ENCODE measurements at places on chromosomes 7 and 10.

DNA sequence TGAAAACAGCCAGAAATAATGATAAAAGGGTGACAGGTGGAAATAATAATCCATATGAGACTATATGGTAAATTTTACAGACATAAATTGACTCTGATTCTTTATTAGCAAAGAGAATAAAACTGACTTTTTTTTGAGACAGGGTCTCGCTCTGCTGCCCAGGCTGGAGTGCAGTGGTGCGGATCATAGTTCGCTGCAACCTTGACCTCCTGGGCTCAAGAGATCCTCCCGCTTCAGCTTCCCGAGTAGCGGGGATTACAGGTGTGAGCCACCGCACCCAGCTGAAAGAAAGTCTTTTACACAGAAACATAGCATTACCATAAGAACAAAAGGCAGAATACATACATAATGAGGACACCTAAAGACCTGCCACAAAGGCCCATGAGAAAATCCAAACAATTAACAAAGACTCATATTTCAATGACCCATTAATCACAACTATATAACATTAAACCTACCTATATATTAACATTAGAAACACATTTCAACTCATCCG lies 51.5 kb upstream of the DIP2C start:
- DNase-seq = no peak

- no peak for DNase-seq
These were observed 1.7 kb downstream of the SORCS3 start for GRCh38 chr10:104642658-104643302.

- no peak for DNase-seq
These were observed 70.4 kb downstream of the C10orf90 start for GRCh38 chr10:126599949-126600682.

DNA sequence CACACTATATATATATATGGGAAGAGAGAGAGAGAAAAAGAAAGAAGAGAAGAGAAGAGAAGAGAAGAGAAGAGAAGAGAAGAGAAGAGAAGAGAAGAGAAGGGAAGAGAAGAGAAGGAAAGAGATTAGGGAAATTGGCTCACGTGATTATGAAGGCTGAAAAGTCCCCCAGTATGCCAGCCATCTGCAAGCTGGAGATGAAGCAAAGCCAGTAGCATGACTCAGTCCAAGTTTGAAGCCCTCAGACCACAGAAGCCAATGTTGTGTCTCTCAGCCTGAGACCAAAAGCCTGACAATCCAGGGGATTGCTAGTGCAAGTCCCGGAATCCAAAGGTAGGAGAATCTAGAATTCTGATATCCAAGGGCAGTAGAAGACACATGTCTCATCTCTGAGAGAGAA lies 206.3 kb upstream of the PRSS1 start:
- DNase-seq = no peak

DNA sequence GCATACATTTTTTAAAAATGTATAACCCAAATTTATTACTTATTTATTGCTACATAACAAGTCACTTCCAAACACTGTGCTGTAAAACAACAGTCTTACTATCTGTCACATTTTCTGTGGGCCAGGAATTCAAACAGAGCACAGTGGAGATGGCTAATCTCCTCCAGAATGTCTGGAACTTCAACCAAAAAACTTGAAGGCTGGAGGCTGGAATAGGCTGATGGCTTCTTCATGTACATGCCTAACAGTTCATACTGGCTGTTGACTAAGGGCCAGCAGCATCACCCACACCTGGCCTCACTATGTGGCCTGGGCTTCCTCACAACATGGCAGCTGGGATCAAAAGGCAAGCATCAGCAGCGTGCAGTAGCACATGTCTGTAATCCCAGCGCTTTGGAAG lies 92.4 kb upstream of the KMT2E start:
- no peak for DNase-seq

GRCh38 chr10:22810643-22811465 lies 96.5 kb upstream of the PIP4K2A start:
- no peak for DNase-seq

DNA sequence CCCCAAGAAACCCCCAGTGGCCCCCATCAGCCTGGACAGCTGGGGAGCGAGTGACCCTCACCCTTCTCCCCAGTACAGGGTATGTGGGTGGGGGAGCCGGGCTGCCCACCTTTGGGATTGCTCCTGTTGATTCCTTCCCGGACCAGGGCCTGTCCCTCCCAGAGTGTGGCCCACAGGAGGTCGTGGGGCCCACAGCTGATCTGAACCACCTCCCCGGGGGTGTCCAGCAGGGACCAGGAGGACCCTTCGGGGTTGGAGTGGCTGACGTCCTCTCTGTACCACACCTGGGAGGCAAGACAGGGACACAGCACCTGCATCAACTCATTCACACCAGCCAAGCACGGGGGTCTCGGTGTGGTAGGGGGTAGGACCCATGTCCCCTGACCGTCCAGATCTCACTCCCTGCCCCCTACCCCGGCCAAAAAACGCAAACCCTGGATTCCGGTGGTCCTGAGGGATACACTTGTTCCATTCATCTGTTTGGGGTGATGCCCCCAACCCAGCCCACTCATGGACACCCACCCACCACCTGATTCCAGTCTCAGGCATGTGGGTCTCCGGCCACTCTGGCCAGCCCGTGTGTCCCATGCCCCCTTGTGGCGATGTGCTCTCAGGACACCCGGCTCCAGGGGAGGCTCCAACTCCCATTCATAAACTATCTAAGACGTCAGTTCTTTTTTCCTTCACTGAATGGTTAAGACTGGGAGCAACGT lies 10.9 kb downstream of the TECPR1 start:
- no peak for DNase-seq

DNA sequence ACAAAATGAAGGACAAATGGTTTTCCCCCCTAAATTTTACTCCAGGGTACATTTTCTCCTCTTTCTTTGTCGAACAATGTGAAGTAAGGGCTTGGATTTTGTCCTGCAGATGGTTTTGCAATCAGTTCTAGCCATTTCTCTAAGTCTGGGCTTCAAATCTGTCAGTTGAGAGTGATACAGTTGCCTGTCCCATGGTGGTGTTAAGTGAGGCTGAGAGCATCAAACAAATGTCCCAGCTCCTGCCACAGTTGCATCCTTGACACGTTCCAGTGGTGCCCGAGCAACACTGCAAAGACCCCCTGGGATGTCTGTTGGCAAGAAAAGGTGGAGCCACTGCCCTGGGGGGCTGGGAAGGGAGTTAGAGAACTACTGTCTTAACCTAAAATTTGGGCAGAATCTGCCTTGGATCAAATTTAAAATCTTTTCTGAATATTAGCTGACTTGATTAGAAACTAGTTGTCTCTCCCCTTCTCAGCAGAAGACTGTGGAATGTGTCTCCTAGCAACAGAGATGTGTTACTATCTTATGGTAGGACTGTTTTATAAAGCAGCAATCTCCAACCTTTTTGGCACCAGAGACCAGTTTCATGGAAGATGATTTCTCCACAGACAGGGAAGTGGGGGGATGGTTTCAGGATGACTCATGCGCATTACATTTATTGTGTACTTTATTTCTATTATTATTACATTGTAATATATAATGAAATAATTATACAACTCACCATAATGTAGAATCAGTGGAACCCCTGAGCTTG lies 102.0 kb upstream of the STEAP1B start:
- no peak for DNase-seq

- DNase-seq = no peak
These were observed 121.4 kb downstream of the POU6F2 start for GRCh38 chr7:39099146-39099545.

GRCh38 chr10:132639470-132639869 lies 101.9 kb downstream of the INPP5A start:
- DNase-seq = no peak

DNA sequence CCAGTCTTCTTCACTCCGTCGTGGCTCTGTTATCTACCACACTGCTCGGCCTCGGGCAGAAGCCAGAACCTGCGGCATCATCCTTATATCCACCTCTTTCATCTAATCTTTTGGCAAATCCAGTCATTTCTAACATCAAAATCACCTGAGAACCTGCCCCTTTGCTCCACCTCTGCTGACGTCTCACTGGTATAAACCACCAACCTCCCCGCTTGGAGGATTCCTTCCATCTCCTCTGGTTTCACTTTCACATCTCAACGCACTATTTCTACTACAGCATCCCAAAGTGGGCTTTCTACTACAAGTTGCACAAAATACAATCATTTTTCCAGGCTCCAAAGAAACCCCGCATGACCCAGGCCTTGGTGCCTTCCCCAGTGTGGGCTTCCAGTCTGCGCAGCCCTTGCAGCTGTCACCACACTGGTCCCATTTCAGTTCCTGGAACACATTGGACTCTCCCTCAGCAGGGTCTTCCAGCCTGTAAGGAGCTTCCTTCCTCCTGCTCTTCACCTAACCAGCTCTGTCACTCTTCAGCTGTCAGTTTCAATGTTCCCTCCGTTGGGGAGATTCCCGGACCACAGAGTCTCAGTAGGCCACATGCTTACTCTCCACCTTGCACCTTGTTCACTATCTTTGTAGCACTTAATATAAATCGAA lies 85.0 kb downstream of the PRKCQ start:
- no peak for DNase-seq

GRCh38 chr10:88004451-88004850 lies 141.0 kb downstream of the PTEN start:
- DNase-seq = no peak

- DNase-seq = no peak
These were observed 41.6 kb upstream of the GTF2IRD1 start for GRCh38 chr7:74412056-74412455.

GRCh38 chr10:131645756-131646155 lies 255.1 kb upstream of the PPP2R2D start:
- no peak for DNase-seq

- DNase-seq = no peak
These were observed 38.7 kb downstream of the RAB18 start for GRCh38 chr10:27542812-27543211.

DNA sequence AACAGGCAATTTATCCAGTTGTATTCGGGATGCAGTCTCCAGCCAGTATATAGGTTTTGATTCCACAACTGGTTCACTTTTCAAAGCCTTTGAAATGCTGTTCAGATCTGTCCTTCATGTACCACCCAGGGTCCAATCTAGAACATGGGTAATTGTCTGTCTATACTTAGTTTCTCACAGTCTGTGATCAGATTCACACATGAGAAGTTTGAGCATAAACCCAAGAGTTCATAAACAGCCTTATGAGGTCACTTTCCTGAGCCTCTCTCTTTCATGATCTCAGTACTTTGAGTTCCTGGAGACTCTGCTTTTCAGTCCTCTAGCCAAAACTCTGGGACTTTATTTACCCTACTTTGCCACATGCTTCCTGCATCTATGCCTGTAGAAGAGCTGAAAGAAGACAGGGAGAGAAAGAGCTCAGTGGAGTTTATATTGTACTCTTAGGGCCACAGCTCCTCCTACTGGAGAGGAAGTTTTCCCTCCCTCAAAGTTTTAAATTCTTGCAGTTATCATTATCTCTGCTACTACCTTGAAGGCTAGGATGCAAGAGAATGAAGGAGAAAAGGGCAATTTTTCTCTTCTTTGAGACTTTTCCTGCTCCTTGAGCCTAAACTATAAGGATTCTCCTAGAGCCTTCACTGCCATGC lies 172.0 kb downstream of the ZEB1 start:
- no peak for DNase-seq

- no peak for DNase-seq
These were observed 118.4 kb downstream of the ABCA13 start for GRCh38 chr7:48289656-48290055.

DNA sequence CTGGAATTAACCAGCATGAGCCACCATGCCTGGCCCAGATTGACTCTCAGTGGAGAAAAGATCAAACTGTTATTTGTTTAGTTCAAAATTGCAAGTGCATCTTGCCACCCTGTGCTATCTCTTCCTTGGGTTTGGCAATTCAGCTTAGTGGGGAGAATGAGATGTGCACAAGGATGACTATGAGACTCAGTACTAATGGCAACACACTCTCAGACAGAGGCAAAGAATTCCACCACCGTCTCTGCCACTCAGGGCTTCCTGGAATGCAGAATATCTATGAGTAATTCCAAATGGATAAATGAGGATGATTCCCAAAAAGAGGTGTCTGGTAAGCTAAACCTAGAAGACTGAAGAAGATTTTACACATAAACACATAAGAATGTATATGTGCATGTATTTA lies 525.8 kb downstream of the NRG3 start:
- no peak for DNase-seq

GRCh38 chr7:108196004-108196403 lies 65.8 kb upstream of the LAMB4 start:
- DNase-seq = no peak

GRCh38 chr10:22067091-22067490 lies 63.6 kb upstream of the DNAJC1 start:
- no peak for DNase-seq

- no peak for DNase-seq
These were observed 759 bp downstream of the NUDT1 start for GRCh38 chr7:2242541-2243429.

DNA sequence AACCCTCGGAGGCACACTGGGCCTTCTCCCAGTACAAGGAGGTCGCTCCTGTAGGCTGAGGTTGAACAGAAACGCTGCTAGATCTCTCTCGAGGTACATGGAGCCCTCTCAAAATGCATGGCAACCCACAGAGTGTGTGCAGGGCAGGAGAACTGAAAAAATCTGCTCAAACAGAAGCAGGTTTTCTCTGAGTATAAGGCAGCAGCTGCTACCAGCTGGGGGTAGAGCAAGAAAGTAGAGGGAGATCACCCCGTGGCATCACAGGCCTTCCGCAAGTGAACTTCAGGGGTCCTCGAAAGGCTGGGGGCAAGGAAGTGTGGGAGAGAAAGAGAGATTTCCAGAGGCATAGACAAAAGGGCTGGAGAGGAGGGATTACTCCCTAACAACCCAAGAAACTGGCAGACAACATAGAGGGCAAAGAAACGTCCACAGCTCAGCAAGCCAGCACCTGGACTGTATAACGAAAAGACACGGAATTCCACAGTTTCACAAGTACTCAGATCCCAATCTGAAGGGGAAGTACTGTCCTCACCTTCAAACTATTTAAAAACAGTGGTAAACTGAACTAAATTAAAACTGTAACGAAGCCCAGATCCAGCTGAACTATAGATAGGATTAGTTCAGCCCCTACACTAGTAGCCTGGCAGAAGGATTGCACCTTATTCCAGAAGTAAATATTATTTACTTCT lies 299.2 kb downstream of the IPMK start:
- DNase-seq = no peak

- DNase-seq = no peak
These were observed 6.3 kb downstream of the CXCL12 start for GRCh38 chr10:44378626-44379025.
